Uterine smooth muscle cell (primary cell): ENCODE measurements at places on chromosomes 4 and X. TPM values are rescaled to one million over a fixed set of nuclear protein-coding genes. Genes with fewer than 3 reads are reported as not detected.

The DCLK2 gene
- 10.3 and 14.1 TPM in 2 replicates for total RNA-seq

The VSIG1 gene
- under 0.01 TPM in 1 of 2 replicates, not detected in the other for total RNA-seq

The ASB5 gene
- total RNA-seq = 0.33 and 2.2 TPM in 2 replicates

The CCKAR gene
- total RNA-seq = 0.25 TPM in 1 of 2 replicates, not detected in the other

The PRRG3 gene
- 0.33 and 1.2 TPM in 2 replicates for total RNA-seq

The GK gene
- total RNA-seq = 52.5 and 87.0 TPM in 2 replicates

The EREG gene
- 0.11 and 0.12 TPM in 2 replicates for total RNA-seq

The ZAR1 gene
- under 0.01 and 0.11 TPM in 2 replicates for total RNA-seq

The IL21 gene
- not detected in 2 replicates for total RNA-seq

The TCEAL2 gene
- 0.55 TPM in 1 of 2 replicates, not detected in the other for total RNA-seq

The LUZP4 gene
- total RNA-seq = not detected in 2 replicates
